ENCODE measurements at places on chromosomes 4 and X. TPM values are rescaled to one million over a fixed set of nuclear protein-coding genes. Genes with fewer than 3 reads are reported as not detected.

- DNase-seq = peak; percentile 21
These were observed 24.5 kb upstream of the MSN start for GRCh38 chrX:65642914-65643491.

DNA sequence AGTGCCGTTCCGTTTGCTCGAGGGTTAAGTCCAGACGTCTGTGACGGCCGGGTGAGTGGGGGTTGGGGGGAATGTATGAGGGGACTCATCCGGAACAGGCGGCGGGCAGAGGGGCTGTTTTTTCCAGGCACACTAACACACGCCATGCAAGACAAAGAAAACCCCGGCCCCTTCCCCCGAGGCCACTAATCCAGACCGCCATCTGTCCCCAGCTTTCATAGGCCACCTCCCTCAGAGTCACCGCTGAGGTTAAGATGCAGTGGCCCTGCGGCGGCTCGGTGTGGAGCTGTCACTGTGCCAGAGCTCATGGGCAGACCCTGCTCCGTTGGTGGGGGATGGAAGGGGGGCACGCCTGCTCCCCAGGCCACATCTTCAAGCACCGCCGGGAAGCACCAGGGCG lies 34.1 kb downstream of the SORCS2 start:
- no peak for DNase-seq

- DNase-seq = no peak
These were observed 1.0 kb upstream of the IL13RA1 start for GRCh38 chrX:118726396-118726795.

- no peak for DNase-seq
These were observed 50.9 kb upstream of the CPLX1 start for GRCh38 chr4:876780-877179.

GRCh38 chrX:40099055-40099958 lies 1.5 kb upstream of the BCOR start:
- peak; percentile 54 for DNase-seq

GRCh38 chr4:176137631-176138030 lies 57.8 kb downstream of the SPATA4 start:
- peak; percentile 2 for DNase-seq

NEXMIF gene
- total RNA-seq = 0.21 TPM

DNA sequence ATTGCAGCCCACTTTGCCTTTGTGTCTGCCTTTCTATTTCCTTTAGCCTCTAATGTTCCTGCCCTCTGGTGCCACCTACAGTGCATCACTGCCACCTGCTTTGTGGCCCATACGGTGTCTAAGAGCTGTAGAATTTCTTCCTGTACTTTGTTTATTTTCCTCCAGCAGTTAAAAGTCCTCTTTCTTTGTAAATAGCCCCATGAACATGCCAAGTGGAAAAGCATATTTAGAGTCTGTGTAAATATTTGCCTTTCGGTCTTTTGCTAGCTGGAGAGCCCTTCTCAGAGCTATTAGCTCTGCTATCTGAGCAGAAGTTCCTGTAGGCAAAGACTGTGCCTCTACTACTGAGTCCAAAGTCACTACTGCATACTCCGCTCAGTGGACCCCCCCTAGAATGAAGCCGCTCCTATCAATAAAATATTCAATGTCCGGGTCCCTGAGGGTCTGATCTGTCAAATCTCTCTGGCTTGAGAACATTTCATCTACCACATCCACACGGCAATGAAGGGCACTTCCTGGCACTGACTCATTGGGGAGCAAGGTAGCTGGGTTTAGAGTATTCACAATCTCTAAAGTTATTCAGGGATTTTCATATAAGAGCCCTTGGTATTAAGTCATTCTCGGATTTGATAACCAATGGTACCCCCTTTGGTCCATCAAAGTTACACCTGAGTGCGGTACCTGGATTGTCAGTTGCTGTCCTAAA lies 36.3 kb downstream of the SULT1E1 start:
- DNase-seq = no peak

GRCh38 chr4:167079762-167080161 lies 154.5 kb downstream of the SPOCK3 start:
- no peak for DNase-seq

DNA sequence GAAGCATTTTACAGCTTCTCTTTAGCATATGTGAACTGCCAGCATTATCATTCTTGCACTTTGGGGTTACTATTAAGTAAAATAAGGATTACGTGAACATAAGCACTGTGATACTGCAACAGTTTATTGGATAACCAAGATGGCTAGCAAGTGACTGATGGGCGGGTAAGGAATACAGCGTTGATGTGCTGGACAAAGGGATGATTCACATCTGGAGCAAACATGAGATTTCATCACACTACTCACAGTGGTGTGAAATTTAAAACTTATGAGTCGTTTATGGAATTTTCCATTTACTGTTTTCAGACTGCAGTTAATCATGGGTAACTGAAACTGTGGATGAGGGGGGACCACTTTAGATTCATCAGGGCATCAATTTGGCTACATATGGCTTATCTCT lies 16.0 kb downstream of the NBDY start:
- peak; percentile 42 for DNase-seq

- peak; percentile 98 for DNase-seq
These were observed at the start of gene GTPBP6 for GRCh38 chrX:318739-319578. Gene GTPBP6, minus strand, starts transcription at chrX:318796. Its CDS starts 9 bp downstream, at chrX:318787.

ATP6AP2 gene
- 57.0 TPM for total RNA-seq
